Stimulated activated CD8-positive, alpha-beta memory T cell treated with anti-CD3 and anti-CD28 coated beads, Interleukin-2, amount 100 ng/mL, for 48 hours (primary cell): ENCODE measurements at places on chromosomes 7 and 10.

DNA sequence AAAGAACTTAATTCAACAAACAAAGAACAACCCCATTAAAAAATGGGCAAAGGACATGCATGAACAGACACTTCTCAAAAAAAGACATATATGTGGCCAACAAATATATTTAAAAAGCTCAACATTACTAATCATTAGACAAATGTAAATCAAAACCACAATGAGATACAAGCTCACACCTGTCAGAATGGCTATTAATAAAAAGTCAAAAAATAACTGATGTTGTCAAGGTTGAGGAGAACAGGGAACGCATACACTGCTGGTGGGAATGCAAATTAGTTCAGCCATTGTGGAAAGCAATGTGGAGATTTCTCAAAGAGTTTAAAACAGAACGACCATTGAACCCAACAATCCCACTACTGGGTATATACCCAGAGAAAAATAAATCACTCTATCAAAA is 19.1 kb downstream of the ZFAND4 start:
- DNase-seq: no peak

DNA sequence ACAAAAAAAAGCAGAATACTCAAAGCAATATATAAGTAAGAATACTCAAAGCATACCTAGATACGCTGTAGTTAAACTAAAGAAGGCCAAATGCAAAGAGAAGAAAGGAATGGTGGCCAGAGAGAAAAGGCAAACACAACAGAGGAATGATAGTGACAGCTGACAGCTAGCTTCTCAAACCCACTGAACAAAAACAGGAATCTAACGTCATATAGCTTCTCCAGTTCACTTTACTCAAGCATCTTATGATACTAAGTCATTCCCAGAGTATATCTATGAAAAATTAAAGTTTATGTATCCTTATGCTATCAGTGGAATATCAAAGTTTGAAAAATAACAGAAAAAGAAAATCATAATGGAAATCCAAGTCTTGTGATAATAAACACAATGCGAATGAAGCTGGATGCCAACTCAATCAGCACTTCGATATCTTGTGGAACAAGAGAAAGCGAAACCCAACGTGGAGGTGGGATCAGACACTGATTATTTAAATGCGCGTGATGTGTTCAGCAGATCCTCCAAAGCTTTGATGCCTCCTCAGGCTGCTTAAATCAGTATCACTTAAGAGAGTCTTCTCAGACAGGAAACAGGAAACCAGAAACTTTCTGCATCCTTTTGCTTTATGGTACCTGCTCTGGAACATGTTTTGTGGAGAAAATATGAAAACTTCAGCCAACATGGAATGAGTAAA is 102.8 kb downstream of the PIP4K2A start:
- no peak for DNase-seq

GRCh38 chr10:118966076-118966849 is 63.3 kb upstream of the NANOS1 start:
- no peak for DNase-seq

DNA sequence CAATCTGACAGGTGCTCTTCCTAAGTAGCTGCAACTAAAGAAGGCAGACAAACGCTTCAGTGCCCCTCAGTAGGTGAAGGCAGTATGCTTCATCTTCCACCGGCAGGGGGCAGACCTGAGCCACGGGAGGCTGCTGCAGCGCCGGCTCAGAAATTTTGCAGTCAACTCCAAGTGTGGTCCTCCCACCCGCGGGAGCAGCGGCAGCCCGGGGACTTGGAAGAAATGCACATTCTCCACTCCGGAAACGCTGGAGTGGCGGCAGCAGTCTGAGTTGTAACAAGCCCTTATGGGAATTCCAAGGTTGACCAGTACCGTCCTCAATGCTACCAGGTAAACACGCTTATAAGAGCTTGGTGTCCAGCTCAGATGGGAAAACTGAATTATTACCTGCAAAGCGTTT is 3.4 kb downstream of the IGFBP3 start:
- DNase-seq: peak; percentile 72

GRCh38 chr10:35517431-35518181 is 87.5 kb upstream of the GJD4 start:
- no peak for DNase-seq

GRCh38 chr7:150895809-150896208 is 43.5 kb downstream of the AOC1 start:
- DNase-seq: no peak

DNA sequence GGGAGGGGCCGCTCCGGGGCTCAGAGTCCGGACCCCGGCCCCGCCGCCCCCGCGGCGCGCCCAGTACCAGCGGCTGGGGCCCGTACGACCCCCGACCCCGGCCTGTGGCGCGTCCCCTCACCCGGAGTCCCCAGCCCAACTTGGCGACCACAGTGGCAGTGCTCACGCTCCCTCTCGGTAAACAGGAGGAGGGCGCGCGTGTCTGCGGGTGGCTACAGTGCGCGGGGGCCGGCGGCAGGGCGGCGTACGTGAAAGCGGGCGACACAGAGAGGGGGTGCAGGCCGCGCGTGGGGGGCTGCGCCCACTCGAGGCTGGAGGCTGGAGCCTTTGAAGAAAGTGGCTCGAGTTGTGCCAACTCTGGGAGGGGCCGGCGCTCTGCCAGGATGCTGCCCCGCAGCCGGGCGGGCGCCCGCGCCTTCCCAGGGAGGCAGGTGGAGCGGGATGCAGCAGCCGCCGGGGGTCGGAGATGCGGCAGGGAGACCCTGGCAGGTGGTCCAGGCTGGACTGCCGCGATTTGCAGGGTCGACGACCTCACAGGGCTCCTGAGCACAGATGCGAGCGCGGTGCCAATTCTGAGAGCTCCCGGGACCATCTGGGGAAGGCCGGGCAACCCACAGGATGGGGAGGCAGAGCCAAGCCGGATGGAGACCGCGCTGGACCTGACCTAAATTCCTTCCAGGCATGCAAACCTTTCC is 655 bp downstream of the PTPRE start:
- DNase-seq: peak; percentile 3

GRCh38 chr7:140898786-140899536 is 25.8 kb downstream of the BRAF start:
- DNase-seq: no peak

DNA sequence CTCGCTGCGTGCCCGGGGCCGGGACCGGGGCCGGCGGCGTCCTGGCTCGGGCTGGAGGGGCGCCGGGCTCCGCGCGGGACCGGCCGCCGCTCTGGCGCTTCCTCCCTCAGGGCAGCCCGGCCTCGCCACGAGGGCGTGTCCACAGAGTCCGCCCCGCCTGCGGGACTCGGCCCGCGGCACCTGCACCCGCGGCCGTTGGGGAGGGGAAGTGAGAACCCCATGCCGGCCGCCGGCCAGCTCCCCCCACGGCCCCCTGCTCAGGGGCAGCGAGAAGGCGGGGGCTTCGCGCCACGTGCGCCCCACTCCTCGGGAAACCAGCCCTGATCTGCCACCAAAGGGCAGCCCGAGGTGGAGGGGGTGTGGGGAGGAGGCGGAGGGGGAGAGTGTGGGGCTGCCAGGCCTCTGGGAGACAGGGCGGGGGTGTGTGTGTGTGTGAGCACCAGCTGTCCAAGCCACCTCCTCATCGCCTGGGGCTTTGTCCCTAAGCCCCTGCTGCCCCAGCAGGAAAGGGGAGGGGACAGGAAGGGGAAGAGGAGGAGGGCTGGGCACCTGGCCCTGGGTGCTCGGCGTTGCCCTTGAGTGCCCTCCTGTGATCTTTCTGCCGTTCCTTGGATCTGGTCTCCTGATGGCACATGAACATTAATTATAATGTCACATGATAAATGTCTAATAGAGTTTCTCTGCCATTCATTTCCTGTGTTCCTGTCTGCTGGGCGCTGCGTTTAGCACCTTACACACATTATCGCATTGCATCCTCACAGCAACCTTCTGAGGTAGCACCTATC is at the start of gene PIK3AP1:
Gene PIK3AP1, minus strand, starts transcription at position 93 of the 785 bp plus-strand sequence. CDS start 120 bp downstream, outside the sequence.
- DNase-seq: peak; percentile 27

GRCh38 chr10:18418541-18419215 is 232.7 kb downstream of the NSUN6 start:
- no peak for DNase-seq

DNA sequence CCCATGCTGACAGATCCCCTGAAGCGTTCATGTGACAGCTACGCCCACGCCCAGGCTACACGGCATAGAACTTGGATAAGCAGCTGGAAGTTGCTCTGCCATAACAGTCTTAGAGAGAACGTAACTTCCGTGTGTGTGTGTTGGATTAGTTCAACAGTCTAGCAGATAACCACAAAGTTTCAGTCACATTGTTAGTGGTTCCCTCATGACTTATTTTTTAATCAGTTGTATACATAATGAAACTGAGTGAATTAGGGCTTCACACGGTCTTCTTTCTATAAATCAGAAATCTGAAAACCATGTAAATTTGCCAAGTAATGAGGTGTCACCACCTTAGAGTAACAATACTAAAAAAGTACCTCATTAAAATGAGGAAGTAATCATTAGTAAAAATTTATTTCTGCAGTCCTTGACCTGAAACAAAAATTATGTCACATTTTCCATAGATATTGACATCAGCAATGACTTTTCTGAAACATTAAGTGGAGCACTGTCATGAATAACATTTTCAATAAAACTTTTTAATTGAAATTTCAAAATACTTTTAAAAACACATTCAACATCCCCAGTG is 21.7 kb upstream of the MACC1 start:
- DNase-seq: no peak

DNA sequence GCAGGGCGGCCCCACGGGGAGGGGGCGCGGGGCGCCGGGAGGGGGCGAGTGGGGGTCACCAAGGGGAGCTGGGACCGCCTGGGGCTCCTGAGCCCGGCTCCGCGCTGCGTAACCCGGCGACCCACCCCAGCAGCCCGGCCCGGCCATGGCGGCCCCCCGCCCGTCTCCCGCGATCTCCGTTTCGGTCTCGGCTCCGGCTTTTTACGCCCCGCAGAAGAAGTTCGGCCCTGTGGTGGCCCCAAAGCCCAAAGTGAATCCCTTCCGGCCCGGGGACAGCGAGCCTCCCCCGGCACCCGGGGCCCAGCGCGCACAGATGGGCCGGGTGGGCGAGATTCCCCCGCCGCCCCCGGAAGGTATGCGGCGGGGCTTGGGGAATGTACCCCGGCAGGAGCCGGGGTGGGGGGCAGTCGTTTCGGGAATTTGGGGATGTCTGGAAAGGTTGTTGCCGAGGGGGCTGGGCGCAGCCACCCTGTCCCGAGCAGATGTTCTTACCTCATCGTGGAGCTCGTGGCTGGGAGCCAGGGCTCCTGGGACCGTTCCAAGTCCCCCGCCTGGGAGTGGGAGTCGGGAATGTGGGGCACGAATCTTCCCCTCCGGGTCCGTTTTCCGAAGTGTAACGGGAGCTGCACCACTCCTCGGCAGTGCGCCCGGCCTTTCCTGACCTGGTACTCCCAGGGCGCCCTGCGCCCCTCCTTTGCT is 431 bp downstream of the ZYX start:
- no peak for DNase-seq

DNA sequence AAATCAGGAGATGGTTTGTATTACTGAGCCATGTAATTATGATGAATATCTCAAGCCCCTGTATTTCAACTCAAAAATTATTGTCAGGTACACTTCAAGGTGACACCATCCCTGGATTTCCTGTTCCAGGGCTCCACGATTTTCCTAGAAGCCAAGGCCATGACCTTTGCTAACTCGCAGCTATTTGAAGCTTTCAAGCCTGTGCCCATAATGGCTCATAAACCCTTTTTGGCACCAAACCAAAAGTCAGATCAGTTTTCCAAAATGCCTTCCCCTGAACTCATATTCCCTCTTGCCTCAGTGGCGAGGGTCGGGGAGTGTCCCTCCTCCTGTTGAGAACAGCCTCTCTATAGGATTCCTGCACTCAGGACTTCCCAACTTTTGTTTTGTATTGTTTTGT is 70.8 kb downstream of the HIP1 start:
- no peak for DNase-seq

GRCh38 chr10:117439243-117439912 is 64.1 kb upstream of the PDZD8 start:
- DNase-seq: no peak

DNA sequence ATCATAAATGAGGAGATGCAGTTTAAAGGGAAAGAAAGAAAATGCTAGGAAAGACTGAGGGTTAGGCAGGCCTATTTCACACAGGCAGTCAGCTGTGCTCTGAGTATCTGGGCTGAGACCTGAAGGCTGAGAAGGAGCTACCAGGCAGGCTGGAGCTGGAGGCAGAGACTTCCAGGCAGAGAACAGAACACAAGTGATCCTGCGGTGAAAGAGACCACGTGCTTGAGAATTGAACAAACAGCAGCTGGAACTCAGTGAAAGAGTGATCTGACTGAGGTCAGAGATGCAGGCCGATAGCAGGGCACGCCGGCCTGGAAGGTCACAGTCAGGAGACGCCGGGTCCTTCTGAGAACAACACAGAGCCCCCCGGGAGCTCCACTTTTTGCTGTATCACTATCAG is 147.8 kb downstream of the ADAM12 start:
- no peak for DNase-seq

DNA sequence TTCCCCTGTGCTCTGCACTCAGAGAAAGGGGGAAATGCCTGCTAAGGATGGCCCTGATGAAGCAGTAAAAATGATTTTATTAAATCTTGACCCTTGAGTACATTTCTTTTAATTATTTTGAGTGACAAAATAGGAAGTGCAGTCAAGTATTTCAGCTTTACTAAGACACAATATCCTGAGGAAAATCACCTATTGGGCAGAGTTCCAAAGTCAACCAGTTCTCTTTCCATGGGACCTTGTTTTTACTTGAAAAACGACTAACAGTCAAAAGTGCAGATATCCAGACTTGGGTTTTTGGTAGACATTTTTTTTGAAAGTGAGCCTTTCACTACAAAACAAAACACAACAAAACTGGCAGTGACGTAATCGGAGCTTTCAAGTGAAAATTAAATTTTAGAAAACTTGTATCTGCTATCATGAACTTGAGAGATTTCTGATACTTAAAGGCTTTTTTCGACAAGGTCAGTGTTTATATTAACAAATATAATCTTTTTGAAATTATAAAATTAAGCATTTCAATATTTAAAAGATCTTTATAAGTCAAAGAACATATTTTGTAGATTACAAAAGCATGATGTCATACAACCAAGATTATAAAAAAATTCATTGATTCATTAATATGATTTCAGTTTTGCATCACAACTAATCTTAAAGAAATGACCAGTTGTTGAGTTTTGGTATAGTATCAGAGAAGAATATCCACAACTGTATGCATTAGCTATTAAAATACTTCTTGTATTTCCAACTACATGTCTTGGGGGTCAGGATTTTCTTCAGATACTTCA is 513.8 kb upstream of the AKR1E2 start:
- no peak for DNase-seq

GRCh38 chr7:128347647-128348097 is 4.0 kb upstream of the RBM28 start:
- DNase-seq: no peak

DNA sequence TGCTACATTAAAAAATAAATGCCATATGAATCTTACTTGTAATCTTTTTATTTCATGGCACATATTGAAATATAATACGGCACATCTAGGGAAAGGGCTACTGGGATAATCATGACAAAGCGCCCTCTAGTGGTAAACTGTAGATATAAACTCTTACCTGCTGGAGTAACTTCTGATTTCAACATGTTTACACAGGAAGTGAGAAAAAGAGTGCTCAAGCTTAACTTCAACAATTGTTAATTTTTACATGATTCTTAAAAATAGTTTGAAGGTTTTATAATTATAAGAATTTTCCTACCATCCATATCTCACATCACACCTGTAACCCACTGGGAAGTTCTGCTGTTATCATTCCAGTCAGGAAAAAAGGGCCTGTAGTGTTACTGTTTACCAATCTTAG is 2.0 kb upstream of the HEPACAM2 start:
- DNase-seq: no peak

- DNase-seq: no peak
These were observed 65.8 kb downstream of the NT5C2 start for GRCh38 chr10:103127241-103127640.
